NCI-H1105 (cell line): ENCODE measurements at places on chromosomes 16 and 17.

DNA sequence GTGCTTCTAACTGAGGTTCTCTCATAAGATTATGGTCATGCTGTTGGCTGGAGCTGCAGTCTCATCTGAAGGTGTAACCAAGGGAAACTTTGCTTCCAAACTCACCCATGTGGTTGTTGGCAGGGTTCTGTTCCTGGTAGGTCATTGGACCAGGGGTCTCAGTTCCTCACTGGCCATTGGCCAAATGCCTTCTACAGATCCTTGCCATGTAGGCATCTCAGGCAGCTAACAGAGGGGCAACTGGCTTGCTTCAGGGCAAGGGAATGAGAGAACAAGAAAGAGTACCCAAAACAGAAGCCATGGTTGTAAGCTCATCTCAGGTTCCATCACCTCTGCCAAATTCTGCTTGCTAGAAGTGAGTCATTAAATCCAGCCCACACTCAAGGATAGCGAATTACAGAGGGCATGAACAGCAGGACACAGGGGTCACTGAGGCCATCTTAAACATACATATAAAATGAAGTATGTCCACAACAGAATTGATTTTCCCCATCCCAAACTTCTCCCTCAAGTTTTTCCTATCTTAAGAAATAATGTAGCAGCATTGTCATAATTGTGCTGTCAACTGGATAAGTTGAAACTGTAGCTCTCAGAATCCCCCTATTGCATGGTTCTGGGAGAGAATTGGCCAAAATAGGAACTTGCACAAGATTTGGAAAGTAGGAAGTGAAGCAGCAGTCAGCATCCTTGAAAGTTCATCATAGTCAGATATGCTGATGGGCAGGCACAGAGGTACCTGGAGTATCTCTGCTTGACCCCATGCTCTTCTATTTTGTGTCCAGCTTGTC is 42.4 kb upstream of the CES5A start:
- no peak for DNase-seq

DNA sequence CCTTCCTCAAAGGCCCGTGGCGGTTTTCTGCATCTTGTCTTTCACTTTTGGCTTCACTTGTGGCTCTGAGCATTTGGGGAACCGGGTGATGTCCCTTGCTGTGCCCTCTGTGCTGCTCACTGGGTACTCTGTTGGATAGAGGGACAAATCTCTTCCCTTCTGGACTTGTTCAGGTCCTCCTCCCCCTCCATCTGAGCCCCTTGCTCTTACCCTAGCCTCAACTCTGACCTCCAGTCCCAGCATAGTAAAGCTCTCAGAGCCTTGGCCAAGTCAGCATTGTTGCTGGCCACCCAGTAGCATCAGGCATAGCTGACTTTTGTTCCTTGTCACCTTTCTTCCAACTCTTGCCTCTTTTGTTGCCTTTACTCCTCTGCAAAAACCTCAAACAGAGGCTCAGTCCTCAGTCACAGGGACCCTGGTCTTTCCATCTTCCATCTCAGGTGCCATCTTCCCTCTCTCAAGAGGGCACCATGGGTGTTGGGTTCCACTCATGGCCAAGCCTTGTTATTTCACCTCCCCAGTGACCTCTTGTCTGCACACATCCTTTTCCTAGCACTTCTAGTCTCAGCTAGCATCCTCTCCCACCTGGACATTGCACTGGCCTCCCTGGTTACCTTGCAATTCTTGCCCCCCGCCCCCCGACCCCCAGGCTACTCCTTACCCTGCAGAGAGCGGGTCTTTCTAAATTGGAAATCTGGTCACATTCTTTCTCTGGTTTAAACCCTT is 393 bp upstream of the PSMB10 start:
- DNase-seq, result no peak

DNA sequence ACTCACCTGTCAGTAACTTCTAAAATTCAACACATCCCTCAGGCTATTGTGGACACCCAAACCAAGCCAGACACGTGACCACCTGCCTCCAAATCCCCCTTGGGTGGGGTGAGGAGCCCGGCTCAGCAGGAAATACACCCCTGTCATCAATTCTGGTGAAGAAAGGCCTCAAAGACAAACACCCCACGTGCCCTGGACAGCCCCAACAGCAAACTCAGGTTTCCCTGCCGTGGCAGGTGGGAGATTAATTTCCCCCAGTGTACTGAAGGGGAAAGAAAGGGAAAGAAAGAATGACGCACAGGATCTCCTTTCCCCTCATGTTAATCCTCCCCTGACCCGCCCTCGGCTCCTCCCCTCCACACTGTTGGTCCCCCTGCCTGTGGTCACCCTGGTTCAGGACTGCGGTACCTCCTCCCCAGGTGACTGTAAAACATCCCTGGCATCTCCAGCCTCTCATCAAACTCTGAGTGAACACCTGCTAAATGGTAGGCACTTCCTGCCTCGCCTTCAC is 98.3 kb downstream of the ZNF423 start:
- DNase-seq, result no peak

DNA sequence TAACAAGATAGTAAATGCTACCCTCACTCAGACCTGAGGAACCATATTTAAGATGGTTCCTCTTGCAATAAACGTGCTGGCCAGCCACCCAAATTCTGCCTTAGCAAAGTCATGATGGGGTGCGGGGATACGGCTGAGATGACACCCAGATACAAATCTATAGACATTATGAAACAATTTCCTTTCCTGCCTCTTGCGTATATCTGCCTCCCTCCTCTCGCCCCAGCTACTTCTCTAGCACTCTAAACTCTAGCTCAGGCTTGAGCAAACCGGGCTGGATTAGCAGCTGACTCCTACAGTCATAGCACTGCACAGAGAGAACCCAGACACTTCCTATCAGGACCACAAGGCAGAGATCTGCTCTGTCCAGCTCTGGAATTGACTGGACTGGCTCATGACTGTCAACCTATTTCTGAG is 22.3 kb downstream of the CD300LF start:
- no peak for DNase-seq

GRCh38 chr17:12789075-12789480 is 220 bp upstream of the ARHGAP44 start:
- no peak for DNase-seq

GRCh38 chr17:38355251-38355650 is 3.6 kb downstream of the SOCS7 start:
- no peak for DNase-seq

- DNase-seq, result no peak
Observed at GRCh38 chr17:54784305-54784704, 116.3 kb upstream of the TOM1L1 start.

DNA sequence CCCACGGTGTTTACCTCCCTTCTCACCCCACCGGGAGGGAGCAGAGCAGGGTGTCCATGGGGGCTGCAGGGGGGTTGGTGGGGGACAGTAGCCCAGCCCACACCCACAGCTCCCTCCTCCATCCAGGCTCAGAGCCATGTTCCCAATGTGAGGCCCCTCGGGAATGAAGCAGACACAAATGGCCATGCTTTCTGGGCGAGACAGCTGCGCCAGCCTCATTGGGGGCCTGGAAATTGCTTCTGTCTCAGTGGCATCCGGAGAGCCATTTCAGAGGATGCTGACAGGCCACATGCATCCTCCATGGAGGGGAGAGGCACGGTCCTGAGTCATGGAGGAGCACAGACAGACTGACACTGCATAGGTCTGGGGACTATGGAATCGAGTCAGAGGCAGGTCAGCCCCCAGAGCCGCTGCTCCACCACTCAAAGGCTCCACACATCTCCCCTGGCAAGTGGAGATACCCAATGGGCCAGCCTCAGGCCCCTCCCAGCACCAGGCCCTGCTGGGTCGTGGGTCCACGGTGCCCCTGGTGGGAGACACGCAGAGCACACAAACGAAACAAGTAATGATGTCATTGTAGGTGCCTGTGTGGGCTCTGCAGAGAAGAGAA is 59.6 kb upstream of the ENPP7 start:
- no peak for DNase-seq

DNA sequence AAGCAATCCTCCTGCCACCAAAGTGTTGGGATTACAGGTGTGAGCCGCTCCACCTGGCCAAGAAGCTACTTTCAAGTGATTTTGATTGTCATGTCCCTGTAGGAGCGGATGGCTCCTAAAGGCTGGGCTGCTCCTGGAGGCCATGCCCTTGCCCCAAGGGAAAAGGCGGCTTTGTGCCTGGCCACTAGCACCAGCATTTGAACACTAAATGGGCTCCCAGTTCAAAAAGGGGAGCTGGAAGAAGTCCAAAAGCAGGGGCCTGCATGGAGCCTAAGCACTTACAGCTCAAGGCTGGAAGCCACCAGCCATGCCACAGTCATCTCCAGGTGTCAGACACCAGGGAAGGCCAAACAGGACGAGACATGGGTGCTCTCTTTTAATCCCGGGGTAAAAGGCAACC is 26.8 kb downstream of the SPHK1 start:
- DNase-seq, result no peak

DNA sequence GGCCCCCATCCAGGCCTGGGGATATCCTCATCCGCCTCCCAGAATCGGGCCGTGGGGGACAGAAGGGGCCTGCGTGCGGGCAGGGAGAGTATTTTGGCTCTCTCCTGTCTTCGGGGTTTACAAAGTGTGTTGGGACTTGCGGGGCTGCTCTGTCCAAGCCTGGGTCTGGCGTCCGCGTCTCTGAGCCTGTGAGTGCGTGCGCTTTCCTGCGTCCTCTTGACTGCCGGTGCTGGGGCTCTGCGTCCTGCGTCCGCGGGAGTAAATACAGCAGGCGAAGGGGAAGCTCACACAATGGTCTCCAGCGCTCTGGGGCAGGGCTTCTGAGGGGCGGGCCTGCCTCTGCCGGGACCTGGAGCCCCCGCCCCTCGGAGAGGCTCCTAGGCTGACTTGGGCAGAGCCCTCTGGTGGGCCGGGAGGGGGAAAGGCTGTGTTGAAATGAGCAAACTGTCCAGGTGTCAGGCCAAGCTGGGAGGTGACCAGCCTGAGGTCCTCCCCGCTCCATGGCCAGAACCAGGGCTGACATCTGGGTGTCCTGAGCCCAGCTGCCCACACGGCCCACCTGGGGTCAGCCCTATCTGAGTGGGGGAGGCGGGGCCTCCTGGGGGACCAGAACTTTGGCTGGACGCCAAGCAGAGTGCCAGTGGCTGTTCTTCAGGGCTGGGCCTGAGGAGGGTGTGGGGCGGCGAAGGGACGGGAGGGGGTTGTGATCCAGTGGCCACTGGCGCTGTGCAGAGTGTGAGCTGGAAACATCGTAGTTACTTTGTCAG is 233.6 kb downstream of the SEC14L1 start:
- no peak for DNase-seq

GRCh38 chr16:23642246-23642774 is 1.0 kb downstream of the DCTN5 start:
- no peak for DNase-seq

- DNase-seq, result no peak
Observed at GRCh38 chr17:32899236-32900013, 22.5 kb upstream of the MYO1D start.

DNA sequence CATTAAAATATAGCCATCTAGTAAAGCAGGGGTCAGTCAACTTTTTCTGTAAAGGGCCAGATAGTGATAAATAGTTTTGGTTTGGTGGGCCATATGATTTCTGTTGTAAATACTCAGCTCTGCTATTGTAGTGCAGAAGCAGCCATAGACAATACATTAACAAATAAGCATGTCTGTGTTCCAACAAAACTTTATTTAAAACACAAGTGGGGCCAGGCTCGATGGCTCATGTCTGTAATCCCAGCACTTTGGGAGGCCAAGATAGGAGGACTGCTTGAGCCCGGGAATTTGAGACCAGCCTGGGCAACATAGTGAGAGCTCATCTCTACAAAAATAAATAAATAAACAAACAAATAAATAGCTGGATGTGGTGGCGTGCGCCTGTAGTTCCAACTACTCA is 60.8 kb upstream of the TANC2 start:
- DNase-seq, result no peak

DNA sequence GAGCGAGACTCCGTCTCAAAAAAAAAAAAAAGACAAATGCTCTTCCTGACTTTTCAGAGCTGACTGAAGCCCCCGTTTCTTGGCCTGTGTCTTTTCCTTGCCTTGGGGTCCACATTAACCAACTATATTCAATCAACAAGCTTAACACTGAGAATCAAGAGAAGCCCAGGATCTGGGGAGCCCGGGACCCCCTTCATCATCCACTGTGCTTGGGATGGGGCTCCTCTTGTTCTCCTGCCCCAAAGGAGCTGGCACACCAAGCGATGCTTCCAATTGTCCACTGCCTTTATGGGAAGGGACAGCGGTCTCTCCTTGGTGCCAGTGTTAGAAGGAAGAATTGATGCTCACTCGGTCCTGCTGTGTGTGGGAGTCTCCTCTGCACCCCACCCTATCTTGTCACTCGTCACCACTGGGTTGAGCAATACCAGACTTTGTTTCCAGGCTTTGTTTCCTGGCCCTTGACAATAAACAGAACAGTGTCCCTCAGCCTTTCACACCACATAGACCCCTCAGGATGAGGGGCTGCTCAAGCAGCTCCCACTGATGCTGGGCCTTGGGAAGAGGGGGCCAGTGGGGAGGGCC is 146.7 kb downstream of the KCNJ12 start:
- no peak for DNase-seq

DNA sequence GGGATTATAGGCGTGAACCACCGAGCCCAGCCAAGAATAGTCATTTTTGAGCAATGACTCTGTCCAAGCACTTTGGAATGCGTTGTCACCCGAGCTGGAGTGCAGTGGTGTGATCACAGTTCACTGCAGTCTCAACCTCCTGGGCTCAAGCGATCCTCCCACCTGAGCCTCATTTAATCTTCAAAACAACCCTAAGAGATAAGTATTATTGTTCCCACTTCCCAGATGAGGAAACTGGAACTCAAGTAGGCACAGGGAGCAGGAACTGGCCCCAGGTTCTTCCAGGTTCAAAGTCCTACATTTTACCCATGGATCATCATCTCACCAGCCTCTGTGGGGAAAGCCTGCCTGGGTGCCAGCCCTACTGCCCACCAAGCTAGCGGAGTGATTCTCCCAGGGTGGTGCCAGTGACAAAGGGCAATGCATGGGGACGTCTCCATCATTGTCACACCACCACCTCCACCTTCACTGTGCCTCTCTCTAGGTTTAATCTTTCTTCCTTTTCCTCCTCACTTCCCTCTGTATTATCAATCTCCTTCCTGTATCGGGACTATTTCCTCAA is 11.3 kb upstream of the RNF157 start:
- no peak for DNase-seq

- DNase-seq, result no peak
Observed at GRCh38 chr17:58327363-58328194, 1.0 kb downstream of the TSPOAP1 start.

- DNase-seq, result no peak
Observed at GRCh38 chr17:37650419-37651003, 7.3 kb upstream of the DDX52 start.

DNA sequence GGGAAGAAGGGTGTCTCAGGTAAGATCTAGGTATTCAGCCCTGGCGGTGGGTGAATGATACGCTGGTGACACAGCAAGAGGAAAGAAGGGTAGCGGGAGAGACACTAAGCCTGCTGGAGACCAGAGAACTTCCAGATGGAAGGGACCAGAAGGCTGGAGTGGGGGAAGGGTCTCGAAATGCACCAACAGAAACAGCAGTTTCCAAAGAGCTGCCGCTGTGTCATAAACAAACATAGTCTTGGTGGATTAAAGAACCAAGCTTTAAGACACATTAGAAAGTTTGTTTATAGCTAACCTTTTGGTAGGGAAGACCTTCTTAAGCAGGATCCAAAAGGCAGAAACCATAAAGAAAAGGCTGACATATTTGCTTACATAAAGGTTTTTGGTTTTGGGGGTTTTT is 20.9 kb downstream of the TRPV3 start:
- DNase-seq, result no peak
